ENCODE measurements at places on chromosomes 11 and 22. TPM values are rescaled to one million over a fixed set of nuclear protein-coding genes. Genes with fewer than 3 reads are reported as not detected.

IGLL1 gene
- total RNA-seq = not detected

SHANK2 gene
- total RNA-seq = 68.7 TPM

OR51B4 gene
- not detected for total RNA-seq

CLCF1 gene
- total RNA-seq = 14.9 TPM

CYTH4 gene
- 20.9 TPM for total RNA-seq

PIH1D2 gene
- 11.6 TPM for total RNA-seq

TSPO gene
- 304 TPM for total RNA-seq

SPON1 gene
- total RNA-seq = 26.4 TPM

SCGB2A2 gene
- total RNA-seq = not detected

CFAP300 gene
- not detected for total RNA-seq

BANF1 gene
- 25.4 TPM for total RNA-seq
